ENCODE measurements at places on chromosomes 7 and 10.

- DNase-seq = peak; percentile 6
Observed at GRCh38 chr7:102260856-102261255, 25.8 kb upstream of the SH2B2 start.

DNA sequence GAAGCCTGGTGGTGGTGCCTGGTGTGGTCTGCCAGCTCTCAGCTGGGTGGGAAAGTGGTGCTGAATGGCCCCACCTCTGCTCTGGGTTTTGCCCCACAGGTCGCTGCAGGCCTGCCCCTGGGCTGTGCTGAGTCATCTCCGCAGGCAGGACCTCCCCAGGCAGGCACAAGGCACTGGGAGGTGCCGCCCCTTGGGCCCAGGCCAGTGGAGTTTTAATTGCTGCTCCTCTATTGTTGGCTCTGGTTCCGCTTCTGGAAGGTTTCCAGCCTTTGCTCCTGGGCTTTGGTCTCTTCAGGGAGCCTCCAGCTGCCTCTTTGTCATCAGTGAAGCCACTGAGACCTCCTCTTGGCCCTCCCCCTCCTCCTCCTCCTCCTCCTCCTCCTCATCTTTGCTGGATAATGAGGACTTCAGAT, 180.3 kb upstream of the GRB10 start:
- peak; percentile 33 for DNase-seq

- DNase-seq = no peak
Observed at GRCh38 chr7:7323921-7324320, 141.6 kb downstream of the C1GALT1 start.

- no peak for DNase-seq
Observed at GRCh38 chr10:98258683-98259454, 9.1 kb downstream of the LOXL4 start.

GRCh38 chr10:124820121-124820520, 18.5 kb downstream of the ABRAXAS2 start:
- DNase-seq = no peak

DNA sequence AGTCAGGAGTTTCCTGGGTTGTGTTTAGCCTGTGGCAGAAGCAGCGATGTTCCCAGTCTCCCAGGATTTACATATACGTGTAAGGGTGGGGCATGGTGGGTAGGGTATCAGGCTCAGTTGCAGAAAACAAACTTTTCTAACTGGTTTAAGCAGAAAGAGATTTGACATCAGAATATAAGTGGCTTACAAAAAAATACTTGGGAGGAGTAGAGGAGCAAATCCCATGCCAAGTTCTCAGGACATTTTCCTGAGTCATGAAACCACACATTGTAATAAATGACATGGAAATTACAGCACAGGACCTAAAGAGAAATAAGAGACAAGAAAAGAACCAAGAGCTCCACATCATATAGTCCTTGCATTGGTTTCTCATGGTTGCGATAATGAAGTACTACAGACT, 26.2 kb upstream of the FRMD4A start:
- peak; percentile 59 for DNase-seq

GRCh38 chr7:150756858-150757257, 19.6 kb downstream of the GIMAP5 start:
- DNase-seq = no peak

DNA sequence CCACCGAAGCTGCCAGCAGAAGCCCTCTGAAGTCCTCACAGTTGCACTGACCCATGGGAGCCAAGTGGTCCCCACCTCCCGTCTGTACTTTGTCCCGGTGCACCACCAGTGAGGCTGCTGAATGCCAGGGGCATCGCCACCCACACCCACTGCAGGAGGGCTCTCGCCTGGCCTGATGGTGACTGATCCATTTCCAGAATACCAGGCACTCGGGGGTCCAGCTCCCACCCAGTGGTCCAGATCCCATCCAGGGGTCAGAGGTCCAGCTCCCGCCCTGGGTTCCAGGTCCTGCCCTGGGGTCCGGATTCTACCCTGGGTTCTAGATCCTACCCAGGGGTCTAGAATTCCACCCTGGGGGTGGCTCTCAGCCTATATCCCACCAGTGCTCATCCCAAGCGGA, 9.1 kb upstream of the JAKMIP3 start:
- no peak for DNase-seq

DNA sequence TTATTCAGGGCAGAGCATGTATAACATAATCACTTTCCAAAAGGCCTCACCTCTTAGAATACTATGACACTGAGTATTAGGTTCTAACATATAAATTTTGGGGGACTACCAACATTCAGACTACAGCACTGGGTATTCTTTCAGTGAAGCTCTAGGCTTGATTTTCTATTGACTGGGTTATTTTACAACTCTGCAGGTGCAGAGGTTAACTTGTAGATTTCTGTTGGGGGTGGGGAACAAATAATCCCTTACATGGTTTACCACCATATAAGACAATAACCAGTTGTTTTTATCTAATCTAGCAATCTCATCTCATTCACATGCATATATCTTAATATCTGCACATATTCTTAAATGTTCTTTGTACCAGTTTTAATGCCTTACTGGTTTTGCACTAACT, 73.9 kb downstream of the ATE1 start:
- no peak for DNase-seq

- DNase-seq = no peak
Observed at GRCh38 chr7:25653384-25653783, 425.1 kb upstream of the NPVF start.

- no peak for DNase-seq
Observed at GRCh38 chr7:26112203-26112740, 39.7 kb upstream of the NFE2L3 start.

GRCh38 chr10:84211566-84211965, 13.8 kb downstream of the LRIT2 start:
- no peak for DNase-seq

DNA sequence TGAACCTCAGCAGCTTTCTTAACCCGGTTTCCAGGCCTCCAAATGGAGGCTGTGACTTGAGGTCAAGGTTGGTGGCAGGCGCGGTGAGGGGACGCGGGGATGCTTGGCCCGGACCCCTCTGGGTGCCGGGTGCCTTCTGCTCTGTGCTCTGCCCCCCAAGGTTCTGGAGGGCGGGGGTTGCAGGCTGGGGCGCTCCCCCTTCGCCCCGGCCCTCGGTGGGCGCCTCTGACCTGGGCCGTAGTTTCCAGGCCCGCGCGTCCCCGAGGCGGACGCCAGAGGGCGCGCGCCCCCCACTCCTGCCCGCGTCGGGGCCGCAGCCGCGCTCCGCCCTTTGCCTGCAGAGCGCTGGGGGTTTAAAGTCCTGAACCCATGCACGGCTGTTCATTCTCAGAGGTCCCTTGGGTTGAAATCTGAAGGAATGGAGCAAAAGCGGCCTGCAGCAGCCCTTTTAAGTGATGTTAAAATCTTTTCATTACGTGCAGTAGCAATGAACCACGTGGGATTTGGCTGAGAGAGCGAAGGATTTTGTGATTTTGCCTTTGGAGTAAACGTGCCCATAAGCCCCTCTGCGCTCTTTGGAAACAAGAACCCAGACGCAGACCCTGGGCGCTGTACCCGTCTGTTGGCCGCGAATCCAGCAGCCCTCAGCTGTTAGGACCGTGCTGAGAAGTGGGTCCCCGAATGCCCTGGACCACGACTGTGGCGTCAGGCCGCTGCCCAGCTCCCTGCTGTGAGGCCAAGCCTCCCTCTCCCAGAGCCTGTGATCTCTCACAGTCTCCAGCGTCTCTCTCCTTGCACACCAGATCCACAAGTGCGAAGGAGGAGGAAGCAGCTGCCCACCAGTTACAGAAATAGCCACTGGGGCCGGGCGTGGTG, 135.0 kb downstream of the ACTR3B start:
- no peak for DNase-seq

DNA sequence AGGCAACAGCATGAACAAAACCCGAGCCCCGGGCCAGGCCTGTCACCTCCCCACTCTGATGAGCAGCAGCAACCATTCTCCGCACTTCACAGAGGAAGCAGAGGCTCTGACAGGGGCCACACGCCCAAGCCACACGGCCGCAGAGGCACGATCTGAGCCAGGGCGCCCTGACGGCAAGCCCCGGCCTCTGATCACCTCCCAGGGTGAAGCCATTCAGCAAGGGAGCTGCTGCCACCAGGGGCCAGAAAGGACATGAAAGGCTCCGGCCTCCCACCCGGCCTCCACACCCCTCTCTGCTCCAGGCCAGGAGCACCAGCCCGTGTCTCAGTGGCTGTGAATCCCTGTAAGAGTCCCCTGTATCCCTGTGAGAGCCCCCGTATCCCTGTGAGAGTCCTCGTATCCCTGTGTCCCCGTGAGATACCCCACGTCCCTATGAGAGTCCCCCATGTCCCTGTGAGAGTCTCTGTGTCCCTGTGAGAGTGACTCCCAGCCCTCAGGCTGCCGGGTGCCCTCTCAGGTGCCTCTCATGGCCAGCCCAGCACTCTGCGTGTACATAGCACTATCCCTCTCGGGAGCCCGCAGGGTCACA, 187.8 kb downstream of the MAD1L1 start:
- no peak for DNase-seq

DNA sequence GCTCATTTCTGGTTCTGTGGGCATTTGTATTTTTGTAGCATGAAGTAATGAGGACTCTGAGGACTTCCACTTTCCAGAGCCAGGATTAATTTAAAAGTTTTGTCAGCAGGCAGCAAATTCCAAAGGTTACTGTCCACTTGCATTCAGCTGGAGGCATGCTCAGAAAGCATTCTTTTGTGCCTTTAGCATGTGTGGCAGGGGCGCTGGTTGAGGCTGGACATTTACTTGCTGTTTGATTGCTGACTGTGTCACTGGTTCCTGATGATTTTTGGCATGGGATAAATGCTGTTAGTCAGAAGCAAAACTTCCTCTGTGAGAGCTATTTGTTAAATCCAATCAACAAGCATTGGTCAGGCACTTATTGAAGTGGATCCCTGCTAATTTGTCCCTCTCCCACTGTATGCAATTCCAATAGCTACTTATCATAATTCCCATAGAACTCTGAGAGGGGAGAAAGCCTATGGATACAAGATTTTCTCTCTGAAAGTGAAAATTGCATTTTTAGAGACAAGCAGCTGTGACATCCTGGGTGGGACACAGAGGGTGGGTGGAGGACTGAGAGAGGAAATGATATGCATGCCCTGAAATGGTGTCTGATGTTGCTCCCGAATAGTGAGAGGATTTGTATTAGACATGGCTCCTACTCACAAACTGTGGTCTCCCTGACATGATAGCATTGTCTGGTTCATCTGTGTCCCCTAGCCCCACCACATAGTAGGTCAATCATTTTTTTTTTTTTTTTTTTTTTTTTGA, 161.2 kb upstream of the WDR11 start:
- no peak for DNase-seq

- no peak for DNase-seq
Observed at GRCh38 chr10:14639637-14640036, 135.1 kb downstream of the FAM107B start.

- DNase-seq = no peak
Observed at GRCh38 chr10:21475393-21475792, 50.1 kb downstream of the SKIDA1 start.

DNA sequence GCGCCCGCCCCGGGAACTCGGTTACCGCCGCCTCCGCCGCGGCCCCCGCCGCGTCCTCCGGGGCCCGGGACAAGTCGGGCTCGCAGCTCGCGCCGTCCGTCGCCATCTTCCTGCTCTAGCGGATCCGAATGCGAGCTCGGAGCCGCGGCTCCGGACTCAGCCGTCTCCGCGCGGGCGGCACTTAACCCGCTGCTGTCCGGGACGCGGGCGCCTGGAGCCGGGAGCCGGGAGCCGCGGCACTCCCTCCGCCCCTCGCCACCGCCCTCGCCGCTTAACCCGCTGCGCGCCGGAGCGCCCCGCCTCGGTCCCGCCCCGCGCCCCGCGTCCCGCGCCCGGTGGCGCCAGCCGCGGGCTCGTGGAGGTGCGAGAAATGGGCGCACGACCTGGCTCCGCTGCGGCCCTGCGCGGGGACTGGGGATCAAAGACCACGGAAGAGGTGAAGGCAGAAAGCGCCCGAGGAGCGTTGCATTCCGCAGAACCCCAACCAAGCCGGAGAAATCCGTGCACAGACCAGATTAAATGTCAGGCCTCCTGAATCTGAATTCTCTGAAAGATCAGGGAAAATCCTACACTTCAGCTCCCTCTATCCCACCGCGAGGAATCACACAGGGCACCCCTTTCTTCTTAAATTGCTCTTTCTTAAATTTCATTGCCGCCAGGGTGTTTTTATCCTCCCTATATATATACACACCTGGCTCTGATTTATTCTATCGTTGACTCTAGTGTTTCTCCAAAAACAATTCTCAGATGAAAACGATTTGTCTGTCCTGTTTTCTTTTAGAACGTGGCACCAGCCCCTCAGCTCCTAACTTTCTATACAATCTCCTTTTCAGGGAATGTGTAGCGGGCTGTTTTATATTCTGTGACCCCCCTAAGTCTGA, at the start of gene CTTNBP2:
TSS of gene CTTNBP2 (minus strand) at position 132 of the 881 bp plus-strand sequence. CDS start at position 106, 26 bp downstream.
- DNase-seq = peak; percentile 20

DNA sequence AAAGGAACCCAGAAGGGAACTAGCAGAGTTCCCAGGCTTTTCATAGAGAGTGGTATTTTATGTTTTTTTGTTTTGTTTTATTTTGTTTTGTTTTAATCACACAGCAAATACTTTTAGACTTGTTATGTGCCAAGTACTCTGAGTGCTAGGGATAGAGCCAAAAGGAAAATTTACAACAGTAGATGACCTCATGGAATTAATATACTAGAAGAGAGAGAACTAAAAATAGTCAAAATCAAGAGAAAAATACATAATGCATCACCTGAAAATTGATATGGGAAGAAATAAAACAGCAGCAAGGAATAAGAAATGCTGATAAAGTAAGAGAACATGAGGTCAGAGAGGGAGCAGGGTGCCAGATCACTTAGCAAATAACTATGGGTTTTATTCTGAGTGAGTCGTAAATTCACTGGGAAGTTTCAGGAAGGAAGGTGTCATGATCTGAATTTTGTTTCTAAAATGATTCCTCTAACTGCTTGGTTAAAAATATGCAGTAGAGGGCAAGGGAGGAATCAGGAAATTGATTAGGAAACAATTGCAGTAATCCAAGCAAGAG, 351.0 kb downstream of the ANKRD7 start:
- no peak for DNase-seq

DNA sequence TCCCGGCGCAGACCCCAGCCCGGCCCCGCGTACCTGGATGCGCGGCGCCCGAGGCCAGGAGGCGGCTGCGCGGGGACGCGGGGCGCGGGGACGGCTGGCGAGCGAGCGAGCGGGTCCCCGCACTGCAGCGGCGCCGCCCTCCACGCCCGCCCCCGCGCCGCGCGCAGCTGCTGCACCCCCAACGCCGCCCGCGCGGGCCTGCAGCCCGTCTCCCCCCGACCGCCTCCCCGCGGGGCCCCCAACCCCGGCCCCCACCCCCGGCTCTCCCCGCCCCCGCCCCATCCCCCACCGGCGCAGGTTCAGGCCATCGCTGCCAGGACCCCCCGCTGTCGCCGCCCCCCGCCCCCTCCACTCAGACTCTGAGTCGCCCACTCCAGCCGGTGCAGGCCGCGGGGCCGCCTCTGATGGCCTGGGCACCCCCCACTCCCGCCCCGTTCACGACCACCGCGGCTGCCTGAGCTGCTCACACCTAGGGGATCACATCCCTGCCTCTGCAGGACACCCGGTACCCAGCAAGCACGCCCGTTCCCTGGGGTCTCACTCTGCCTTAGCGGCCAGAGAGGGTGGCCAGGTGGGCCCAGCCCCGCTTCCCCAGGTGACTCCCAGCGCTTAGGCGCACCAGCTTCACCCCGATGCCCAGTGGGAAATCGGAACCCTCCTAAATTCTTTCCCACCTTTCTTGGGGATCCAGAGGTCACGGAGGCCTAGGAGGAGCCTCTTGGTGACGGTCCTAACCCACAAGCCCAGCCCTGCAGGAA, 13.9 kb upstream of the DNAAF5 start:
- no peak for DNase-seq
